ENCODE measurements at places on chromosomes 2 and 18.

- DNase-seq: no peak
These were observed 18.3 kb downstream of the CLHC1 start for GRCh38 chr2:55213822-55214221.

DNA sequence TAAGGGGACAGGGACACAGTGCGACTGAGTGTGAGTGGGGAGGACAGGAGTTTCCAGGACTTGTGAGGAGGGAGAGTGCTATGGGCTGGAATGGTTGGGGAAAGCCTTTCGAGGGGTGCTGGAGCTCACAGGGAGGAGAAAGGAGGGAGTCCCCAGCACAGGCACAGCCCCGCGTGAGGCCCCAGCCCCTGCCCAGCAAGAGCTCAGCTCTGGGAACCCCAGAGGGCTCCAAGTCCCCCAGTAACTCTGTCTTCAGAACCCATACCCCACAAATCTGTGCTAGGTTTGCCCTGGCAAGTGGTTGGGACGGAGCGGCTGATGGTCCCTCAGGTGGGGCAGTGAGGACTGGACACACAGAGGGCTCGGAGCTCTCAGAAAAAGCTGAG, 75.4 kb downstream of the SFXN5 start:
- DNase-seq: no peak

DNA sequence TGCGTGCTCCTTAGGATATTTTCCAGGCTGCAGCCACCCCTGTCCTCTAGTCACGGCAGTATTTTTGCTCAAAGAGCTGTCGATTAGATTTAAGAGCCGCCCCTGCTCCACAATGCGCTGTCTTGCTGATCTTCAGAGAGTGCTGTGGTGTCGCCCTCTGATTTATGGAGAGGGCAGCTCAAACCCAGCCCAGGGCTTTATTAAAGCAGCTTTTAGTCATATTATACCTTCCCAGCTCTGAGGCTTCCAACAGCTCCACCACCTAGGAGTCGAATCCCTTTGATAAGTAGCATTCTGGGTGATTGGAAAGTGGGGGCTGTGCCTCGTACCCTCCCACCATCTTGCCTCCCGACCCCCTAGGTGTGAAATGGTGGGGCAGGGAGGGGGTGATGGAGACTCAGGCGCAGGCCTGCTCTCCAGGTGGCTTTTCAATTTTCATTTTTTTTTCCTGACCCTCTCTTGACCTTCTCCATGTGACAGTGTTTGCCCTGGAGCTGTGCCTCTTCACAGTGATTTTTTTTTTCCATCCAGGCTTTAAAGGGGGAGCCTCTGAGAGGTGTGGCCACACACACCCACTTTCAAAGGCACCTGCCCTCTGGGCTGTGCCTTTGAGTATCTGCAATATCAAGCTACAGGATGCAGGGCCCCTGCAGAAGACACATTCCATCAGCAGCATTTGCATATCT, 53.1 kb upstream of the NRP2 start:
- DNase-seq: no peak

DNA sequence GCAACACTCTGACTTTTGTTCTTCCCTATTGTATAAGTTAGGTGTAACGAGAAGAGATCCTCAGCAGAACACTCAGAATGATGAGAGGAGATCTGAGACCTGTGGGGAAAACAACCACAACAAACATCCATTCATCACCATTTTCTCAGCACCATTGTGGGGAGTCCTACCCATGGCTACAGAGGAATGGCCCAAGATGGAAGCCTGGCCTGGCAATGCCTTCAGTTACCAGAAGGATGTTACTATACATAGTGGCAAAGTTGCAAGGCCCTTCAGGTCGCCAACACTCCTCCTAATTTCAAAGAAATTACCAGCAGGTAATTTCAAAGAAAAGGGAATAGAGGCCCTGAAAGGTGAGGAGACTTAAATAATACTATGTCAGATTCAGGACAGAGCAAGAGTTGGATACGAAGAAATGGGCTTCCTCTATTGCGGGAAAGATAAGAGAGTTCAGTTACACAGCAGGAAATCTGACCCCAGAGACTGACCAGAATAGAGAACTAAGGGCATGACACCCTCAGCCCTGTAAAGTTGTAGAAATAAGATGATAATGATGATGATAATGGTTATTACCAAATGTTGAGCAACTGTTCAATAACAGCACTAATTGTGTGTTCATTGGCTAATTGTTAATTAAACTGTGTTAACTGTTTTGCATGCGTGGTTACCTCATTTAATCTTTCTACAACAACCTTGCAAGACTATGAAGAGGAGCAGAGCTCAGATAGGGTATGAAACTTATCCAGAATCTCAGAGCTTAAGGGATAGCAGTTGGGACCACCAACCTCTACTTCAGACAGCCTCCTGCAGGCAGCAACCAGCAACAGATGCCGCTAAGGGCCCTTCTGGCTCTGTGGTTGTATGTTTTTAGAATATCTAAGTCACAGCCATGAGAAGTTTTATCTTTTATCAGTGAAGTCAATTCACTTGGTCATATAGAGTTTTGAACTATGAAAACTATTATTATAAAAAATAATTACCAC, 37.5 kb downstream of the DHRS9 start:
- DNase-seq: no peak

DNA sequence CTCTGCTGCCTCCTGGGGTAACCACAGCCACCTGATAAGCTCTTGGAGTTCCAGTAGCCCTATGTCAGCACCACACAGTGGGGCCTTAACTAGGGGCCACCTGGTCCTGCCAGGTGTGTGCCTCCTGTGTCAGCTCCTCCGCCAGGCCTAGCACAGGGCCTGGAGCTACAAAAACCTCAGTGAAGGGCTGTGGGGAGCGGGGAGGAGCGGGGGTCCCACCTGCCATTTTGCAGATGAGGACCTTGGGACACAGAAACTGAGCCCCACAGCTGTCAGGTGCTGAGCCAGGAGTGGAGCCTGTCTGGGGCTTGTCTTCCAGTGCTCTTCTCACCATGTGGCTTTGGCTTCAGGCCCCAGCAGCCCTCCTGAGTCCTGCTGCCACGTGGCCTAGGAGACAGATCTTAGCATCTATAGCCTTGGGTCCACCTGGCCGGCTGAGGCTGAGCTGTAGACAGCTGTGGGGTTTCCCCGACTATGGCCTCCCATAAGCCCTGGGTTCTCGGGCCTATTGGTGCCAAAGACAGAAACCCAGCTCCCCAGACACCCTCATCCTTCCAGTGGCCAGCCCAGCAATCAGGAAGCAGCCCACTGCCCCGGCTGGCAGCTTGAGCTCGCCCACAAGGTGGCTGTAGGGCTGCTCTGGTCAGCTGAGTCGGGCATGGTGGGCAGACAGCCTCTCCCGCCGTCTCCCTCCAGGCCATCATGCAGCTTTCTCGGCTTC, 104.5 kb upstream of the MCFD2 start:
- no peak for DNase-seq

DNA sequence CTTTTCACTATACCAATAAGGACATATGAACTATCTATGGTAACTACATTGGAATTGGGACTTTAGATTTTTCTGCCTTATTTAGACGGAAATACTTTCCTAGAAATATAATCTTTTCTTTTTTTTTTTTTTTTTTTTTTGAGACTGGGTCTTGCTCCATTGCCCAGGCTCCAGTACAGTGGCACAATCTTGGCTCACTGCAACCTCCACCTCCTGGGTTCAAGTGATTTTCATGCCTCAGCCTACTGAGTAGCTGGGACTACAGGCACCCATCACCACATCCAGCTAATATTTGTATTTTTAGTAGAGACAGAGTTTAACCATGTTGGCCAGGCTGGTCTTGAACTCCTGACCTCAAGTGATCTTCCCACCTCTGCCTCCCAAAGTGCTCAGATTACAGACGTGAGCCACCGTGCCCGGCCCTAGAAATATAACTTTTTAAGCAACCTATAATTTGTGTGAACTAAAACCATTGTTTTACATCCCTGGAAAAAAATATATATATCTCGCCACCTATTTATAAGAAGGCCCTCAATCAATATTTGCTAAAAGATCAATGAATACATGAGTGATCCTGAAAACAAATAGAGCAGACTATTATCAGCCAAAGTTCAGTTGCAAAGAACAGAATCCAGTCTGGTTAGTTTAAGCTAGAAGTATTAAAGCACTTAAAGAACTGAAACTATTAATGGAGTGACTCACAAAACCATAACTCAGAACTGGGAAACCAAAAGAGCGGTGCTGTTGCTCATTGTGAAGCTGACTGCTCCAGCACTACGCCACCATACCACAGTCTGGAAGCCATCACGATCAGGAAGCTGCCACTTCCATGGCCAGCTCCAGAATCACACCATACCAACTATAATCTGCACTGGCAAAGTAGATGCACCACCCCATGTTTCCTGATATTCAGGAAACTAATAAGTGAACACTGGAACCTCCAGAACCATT, 8.4 kb upstream of the HNRNPLL start:
- DNase-seq: no peak

DNA sequence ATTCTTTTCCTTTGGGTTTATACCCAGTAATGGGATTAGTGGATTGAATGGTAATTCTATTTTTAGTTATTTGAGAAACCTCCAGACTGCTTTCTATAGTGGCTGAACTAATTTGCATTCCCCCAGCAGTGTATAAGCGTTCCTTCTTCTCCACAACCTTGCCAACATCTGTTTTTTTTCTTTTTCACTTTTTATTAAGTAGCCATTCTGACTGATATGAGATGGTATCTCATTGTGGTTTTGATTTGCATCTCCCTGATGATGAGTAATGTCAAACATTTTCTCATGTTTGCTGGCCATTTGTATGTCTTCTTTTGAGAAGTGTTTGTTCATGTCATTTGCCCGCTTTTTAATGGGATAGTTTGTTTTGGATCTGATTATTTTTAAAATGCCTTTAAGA, 64.1 kb upstream of the MEIS1 start:
- DNase-seq: no peak

DNA sequence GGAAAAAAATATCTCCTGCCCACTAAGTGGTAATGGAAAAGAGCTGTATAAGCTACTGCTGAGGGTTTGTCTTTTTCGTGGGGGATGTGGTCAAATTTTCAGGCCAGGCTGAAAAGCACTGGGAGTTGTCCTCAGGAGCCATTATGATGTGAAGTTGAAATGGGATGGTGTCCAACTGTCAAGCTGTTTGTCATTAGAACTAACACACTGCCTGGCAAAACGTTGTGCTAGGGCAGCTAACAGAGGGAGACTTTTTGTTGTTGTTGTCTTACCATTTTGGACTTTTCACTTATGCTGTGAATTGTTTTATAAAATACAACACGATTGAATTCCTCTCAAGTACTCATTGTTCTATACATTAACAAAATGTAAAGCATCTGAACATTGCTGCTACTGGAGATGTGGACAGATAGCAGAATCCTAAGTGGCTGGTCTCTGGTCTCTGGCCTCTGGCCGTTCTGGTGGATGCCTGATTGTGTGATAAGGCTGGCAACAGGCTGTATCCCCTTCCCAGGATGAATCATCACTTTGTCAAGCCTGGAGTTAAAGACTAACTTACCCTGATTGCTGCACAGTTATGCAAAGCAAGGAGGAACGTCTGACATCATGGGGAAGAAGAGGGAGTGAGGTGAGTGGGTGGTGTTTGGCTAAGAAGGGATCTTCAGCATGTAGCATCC, 2.3 kb downstream of the MYO1B start:
- peak; percentile 84 for DNase-seq

DNA sequence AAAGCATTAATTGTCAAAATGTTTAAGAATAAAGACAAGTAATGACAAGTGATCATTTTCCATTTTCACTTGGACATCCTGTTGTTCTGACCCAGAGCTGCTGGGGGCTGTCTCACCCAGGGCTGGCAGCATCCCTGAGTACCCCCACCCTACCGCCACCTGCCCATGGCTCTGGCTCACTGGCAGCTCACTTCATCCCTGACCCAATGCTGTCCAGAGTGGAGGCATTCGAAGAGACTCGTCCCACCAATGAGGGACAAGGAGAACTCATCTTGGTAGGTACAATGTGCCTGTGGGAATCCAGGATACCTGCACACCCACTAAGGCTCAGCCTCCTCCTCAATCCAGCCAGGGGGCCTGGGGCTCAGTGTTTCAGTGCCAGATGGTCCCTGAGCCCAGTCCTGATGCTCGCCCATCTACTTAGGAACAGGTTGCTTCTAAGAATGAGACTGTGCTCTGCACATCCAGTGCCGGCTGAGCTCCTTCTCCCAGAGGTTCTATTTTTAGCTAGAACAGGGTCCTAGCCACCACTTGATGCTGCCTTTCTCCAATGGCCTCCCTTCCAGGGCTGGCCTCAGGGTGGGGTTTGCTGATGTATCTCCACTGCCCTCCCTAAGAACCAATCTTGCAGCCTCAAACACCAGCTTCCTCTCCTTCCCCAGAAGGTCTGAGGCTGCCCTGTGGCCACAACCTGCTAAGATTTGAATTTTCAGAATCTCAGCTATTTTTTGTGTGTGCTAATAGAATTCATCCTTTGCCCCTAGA, 53.7 kb downstream of the ADD2 start:
- DNase-seq: no peak

GRCh38 chr2:51981783-51982182, 949.9 kb upstream of the NRXN1 start:
- no peak for DNase-seq

- DNase-seq: no peak
These were observed 36.1 kb downstream of the TRPM8 start for GRCh38 chr2:233953087-233953801.

Measured in AG08395 (cell line).